ENCODE measurements at places on chromosomes 12 and 14. TPM values are rescaled to one million over a fixed set of nuclear protein-coding genes. Genes with fewer than 3 reads are reported as not detected.

PPP1R12A gene
- 207 TPM for total RNA-seq

GRCh38 chr12:93778306-93778705, 101.1 kb downstream of the CRADD start:
- peak; percentile 89 for DNase-seq

ITGB7 gene
- total RNA-seq, result under 0.01 TPM

DNA sequence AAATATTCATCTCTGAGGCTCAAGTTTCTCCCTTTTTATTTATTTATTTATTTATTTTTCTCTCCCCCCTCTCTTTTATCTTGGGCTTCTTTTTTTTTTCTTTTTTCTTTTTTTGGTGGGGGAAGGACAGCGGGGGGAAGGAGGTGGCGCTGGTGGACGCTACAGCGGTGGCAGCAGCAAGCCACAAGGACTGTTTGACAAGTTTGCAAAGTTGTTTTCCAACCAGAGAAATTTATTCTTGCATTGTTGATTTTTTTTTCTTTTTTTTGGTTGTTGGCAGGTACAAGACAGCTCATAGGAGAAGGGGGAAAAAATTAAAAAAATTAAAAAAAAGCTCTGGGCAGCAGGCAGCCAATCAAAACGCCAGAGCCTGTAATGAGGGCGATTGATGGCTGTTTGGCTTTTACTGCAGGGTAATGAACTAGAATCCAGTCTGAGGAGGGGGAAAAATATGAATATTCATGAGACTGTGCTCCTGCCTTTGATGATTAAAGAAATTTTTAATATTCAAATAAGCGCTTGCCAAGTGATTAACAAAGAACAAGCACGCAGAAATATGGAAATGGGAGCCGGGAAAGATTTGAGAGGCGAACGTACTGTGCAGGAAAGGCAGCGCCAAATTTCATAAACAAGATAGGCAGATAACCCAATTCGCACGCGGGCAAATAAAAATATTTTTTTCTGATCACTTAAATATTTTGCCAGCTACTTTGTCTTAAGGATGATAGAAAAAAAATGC, 36.2 kb downstream of the BCL11B start:
- no peak for DNase-seq

SLC48A1 gene
- 10.6 TPM for total RNA-seq

GRCh38 chr12:81976661-81977060, 217.5 kb upstream of the PPFIA2 start:
- no peak for DNase-seq

DNA sequence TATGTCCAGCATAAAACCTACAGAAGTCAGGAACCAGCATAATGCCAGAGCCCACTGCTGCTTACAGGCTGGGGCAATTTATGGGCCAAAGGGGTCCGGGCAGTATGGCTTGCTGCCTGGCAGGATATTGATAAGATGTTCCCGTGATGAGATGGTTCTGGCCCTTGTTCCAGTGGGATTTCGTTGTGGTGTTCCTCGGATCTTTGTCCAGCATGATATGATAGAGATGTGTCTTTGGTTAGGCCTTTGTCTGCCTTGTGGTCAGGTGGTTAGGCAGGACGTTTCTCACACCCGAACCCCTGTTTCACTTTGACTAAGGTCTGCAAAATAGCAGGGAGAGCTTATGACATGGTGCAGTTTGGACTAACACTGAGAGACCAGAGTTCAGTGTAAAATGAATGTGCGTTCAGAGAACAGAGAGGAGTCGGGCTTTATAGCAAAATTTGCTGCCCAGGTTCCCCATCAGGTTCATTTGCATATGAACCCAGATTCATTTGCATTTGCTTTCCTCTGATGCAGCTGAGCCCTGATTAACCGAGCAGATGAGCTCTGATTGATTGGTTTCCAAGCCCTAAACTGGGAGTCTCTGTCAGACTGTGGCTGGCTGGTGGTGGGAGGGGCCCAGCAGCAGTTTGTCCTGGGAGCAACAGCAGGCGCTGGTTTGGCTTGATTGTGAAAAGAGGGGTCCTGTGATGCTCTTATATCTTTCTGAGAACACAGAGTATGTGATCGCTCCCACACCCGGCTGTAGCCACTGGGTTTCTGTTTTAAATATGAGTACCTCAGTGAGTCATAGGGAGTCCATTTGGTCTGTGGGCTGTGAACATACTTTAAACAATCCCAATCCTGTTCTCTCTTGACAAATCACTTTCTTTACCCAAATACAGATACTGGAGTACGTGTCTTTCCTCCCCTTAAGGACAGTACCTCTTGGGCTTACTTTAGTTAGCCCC, 156.3 kb upstream of the PZP start:
- peak; percentile 73 for DNase-seq

- no peak for DNase-seq
These were observed 797.4 kb downstream of the DIO2 start for GRCh38 chr14:79413734-79414428.

DNA sequence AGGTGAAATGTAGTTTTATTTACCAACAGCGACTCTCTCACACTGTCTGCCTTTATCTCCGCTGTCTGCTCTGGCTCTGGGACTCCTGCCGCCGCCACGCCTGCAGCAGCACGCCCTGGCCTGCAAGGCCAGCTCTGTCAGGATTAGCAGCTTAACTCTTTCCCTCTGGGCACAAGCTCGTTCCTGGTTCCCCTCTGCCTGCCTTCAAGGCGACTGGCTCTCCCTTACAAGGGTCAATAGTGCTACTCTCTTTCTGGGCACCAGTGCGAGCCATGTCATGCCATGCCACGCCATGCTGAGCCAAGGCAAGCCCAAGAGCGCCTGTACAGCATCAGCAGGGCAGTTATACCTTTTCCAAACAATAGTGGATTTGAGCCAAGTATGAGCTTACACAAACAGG, 3.6 kb upstream of the CLEC2B start:
- DNase-seq, result no peak

- DNase-seq, result peak; percentile 64
These were observed 75.8 kb downstream of the RIN3 start for GRCh38 chr14:92589213-92589852.

SERPINA12 gene
- total RNA-seq, result not detected

MIPOL1 gene
- 14.7 TPM for total RNA-seq

- DNase-seq, result peak; percentile 12
These were observed 16.9 kb upstream of the AICDA start for GRCh38 chr12:8629486-8630033.

ATP2B1 gene
- 175 TPM for total RNA-seq

GRCh38 chr12:112124918-112125249, 476 bp upstream of the TRAFD1 start:
- no peak for DNase-seq

- no peak for DNase-seq
These were observed 64.2 kb upstream of the CSRP2 start for GRCh38 chr12:76943008-76943407.

OR6C75 gene
- total RNA-seq, result not detected

- peak; percentile 98 for DNase-seq
These were observed at the start of gene PTGER2 for GRCh38 chr14:52313903-52314594. Gene PTGER2 (plus strand): TSS chr14:52314312. CDS start chr14:52314549, 237 bp downstream.

DNA sequence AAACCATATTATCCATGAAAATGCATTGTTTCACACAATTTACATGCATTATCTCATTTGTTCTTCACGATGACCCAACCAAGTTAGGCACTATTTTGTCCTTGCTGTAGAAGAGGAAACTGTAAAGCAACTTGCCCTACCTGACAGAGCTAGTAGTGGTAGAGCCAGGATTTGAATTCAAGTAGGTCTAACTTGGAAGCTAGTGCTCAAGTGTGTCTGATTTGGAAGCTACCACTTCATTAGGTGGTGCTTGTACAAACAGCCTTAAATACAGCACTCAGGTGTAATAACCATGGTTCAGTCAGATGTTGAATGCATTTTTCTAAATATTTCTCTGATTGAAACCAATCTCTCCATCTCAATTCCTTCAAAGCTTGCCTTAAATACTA, 123.6 kb downstream of the PAWR start:
- DNase-seq, result no peak

CLEC4D gene
- total RNA-seq, result not detected

ACVRL1 gene
- total RNA-seq, result 18.0 TPM

PUS1 gene
- 13.0 TPM for total RNA-seq

- DNase-seq, result no peak
These were observed 8.0 kb downstream of the SYNDIG1L start for GRCh38 chr14:74418031-74418430.

GRCh38 chr12:9588749-9589148, 19.0 kb downstream of the KLRB1 start:
- no peak for DNase-seq

DNA sequence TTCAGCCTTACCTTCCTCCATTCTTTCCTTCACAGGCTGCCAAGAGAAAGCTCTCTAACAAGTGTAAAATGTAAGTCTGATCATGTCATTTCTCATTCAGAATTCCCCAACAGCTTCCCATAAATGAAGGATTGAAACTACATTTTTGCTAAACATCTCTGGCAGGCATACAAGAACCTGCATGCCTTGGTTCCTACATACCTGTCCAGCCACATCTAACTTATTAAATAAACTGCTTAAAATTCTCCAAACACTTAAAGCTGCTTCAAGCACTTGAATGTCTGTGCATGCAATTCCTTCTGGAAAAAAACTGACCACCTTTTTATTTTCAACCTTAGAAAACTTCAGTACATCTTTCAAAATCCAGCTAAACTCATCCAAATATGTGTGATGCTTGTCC, 84.4 kb upstream of the DCN start:
- no peak for DNase-seq

GRCh38 chr12:93782853-93783252, 105.7 kb downstream of the CRADD start:
- no peak for DNase-seq

Data from fibroblast of villous mesenchyme (primary cell).